ENCODE measurements at places on chromosomes 1 and 21.

DNA sequence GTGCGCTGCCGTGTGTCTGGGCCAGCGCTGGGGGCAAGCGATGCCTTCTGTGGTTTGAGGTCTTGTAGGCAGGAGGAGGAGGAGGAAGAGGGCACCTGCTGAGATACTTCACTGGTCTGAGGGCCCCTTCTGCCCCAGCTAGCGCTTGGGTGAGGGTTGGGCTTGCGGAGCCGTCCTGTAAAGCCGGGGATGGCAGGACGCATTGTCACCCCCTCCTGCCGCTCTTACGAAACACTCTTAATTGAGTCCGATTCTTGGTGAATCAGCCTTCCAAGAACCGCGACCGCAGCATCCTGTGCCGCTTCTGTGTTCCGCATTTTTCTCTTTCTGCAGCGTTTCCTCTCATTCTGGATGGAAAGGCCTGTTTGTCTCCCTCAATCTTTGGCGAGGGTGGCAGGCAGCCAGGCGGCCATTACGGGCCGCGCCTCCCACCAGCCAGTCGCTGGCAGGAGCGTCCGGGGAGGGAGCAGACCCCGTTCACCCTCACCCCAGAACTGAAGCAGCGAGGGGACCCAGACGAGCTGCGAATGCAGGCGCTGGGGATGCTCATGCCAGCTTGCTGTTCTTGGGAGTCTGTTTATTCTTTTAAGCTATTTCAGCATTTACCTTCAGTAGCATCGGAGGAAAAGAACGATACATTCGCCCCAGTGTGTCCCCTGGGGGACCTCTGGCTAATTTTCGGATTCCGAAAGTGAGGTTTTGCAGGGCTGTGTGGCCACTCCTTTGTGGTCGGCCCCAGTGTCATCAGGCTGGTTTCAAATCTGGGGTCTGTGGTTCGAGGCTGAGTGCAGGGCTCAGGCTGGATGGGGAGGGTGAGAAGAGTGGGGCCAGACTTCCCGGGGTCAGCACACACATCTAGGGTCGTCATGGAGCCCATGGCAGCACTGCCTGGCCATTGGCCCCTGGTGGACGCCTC is 62.7 kb downstream of the SKI start:
- DNase-seq: peak; percentile 99

DNA sequence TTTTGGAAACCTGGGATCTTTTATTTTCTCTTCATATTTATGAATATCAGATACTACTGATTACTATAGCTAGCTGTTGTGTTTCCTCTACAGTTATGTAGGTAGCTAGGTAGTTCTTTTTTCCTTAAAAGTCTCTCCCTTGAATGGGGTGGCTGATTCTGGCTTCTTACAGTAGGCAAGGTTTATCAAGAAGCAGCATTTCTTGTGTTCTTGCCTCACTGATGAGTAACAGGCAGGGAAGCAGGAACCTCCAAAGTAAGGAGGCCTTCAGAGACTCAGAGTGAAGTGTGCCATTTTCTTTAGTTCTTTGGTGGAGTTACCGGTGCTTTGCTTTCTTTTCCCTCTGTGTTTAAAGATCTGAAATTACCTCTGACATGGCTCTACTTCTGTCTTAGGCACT is 56.0 kb downstream of the ZMYM4 start:
- peak; percentile 15 for DNase-seq

GRCh38 chr1:160326418-160326817 is 16.6 kb downstream of the COPA start:
- no peak for DNase-seq

GRCh38 chr1:242401937-242402336 is 122.6 kb downstream of the PLD5 start:
- DNase-seq: no peak

DNA sequence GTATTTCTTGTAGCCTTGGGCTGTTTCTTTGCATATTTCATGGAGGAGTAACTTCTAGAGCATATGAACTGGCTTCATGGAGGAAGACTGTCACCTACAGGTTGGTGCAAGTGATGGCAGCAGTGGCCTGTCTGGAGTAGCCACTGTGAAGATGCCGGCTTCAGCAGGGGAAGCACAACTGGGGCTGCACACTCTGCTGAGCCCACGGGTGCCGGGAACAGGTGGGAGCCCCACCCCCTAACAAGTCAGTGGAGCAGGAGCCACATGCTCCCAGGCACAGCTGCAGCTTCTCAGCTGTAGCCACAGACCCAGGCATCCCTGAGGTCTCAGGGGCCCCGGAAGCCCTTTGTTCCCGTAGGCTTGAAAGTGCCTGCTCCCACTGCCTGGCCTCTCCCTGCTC is 43.2 kb upstream of the C1orf185 start:
- peak; percentile 14 for DNase-seq

DNA sequence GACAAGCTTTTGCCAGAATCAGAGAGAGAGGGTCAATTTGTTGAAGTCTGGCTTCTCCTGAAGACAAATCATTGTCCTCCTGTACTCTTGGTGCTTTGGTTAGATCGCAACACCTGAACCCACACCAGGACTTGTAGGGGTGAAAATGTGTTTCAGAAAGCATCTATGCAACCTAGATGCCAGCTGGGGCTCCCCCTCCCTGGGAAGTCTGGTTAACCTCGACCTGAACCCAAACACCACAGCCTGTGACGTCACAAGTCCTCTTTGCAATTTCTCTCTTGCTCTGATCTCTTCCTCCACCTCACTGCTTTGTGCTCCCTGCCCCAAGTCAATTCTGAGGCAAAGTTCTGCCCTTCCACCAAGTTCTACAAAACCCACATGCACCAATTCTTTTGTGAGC is 42.8 kb upstream of the USP24 start:
- DNase-seq: no peak

DNA sequence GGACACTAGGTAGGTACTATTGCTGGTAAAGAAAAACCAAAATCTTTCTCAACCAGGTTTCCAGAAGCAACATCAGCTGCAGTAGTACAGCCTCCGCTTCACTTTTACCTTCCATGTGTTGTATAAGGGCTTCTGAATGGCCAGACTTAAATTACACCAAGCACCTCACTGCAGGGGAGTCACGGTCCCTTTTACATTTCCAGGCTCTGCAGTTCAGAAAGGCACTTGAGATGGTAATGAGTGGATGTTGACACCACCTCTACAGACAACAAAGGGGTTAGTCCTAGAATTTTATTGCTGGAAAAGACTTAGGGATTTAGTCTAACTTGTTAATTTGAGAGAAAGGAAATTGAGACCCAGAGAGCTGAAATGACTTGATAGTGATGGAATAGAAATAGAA is 12.0 kb upstream of the DUSP12 start:
- no peak for DNase-seq

Data from fibroblast of skin of right biceps (primary cell).